RKO (cell line): ENCODE measurements at places on chromosomes 7 and 10.

- peak; percentile 69 for DNase-seq
These were observed 1.5 kb upstream of the EBLN1 start for GRCh38 chr10:22219308-22219707.

- no peak for DNase-seq
These were observed 10.7 kb upstream of the FHIP2A start for GRCh38 chr10:114810926-114811325.

GRCh38 chr10:1677307-1677939, 59.9 kb downstream of the ADARB2 start:
- no peak for DNase-seq

DNA sequence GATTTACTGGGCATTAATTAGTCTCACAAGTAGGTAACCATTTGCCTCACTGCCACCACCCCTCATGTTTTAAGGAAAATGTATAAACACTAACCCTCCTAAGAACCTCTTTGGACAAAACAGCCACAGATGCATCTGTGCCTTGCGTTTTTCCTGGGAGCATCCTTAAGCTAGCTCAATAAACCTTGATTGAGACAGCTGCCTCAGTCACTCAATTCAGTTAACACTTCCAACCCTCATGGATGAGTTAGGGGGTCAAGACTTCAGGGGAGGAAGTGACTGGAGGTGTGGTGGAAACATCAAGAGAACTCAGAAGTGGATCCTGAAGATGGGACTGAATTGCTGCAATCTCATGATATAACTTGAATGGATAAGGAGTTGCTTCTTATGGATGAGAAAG, 31.5 kb downstream of the CUL2 start:
- no peak for DNase-seq

GRCh38 chr10:97882142-97883091, 32.8 kb downstream of the GOLGA7B start:
- DNase-seq, result peak; percentile 40

DNA sequence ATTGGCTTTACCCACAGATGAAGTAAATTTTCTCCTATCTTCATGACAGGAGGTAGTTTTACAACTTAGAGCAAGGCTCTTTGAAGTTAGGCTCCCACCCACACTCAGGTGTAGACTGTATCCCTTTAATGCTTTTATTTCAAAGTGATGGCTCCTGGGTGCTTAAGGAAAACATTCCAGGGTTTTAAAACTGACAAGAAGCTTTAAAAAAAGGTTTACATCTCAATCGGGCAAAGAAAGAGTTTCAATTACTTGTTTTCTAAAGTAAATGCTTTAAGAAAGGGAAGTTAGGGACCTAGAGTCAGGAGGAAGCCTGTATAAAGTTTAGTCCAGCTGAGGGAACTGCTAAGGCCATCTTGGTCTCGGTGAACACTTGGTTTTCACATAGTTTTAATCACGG, 1153.8 kb upstream of the C7orf33 start:
- DNase-seq, result no peak

DNA sequence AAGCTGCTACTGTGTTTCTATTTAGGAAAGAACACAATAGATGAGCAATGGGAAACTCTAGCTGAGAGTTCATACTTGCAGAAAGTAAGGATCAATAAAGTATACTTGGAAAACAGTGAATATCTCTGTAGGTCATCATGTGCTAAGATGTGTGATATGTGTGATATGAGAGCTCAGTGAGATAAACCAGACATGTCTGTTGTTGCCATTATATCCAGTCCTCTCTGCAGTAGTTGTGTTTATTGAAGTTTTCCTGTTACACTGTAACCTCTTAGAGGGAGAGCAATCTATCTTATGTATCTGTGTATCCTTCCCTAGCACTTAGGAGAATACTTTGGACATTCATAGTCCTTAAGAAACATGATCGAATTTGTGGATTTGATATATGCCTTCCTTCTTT, 19.1 kb downstream of the TRUB1 start:
- no peak for DNase-seq

- DNase-seq, result no peak
These were observed 579.7 kb downstream of the SUGCT start for GRCh38 chr7:40714363-40715052.

DNA sequence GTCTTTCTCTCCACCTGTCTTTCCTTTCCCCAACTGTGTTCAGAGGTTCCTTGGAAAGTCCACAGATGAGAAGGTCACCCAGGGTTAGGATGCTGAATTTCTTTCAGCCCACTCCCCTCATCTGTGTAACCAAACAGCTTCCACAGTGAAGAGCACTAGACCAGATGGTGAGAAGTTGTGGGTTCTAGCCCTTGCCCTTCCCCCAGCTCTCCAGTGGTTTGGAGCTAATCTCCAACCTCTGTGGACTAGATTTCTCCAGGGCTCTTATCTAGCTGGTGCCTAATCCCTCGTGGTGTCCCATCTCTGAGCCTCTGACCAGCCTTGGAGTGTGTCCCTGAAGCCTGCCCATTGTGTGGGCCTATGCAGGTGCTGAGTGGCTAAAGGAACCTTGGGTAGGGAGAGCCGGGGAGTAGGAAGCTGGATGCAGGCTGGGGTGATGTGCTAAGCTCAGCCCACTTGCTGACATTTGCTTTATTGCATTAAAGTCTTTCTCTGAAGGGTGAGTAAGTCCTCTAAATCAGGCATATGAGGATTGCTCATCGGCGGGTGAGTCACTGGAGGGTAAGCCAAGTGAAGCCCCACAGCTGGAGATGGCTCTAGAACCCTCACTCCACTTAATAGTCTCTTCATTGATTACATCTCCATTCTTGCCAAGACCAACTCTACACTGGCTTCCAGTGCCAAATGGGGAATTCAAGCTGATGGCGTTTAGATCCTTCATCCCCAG, 14.9 kb downstream of the DUSP5 start:
- peak; percentile 97 for DNase-seq
